A172 (cell line): ENCODE measurements at places on chromosomes 1 and 21. TPM values are rescaled to one million over a fixed set of nuclear protein-coding genes. Genes with fewer than 3 reads are reported as not detected.
A peak's percentile ranks its signal among the peaks of the same experiment; 100 is the strongest.

DNA sequence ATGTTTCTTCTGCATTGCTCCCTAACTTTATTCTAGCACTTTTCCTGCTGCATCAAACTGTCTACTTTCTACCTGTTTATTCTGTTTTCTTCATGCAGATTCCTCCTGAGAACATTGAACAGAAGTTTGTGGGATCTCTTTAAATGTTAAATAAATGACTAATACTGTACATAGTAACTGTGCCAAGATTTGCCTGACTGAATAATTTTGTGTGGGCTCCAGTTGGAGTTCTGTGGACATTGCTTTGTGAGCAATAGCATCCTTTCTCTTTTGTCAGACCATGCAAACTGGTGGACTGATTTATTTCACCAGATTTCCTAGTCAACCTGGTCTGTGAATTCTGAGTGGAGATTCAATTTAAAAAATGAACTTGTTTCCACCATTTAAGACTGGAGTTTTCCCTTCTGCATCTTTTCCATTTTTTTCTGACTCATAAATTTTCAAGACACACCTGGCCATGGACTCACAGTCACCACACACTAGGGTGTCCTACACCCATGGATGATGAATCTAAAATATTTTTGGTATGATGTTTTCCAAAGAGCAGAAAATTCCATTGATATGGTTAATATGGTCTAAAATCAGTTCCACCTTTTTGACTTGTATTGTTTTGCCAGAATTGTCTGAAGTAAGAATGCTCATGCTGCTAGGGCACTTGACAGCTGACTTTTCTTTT, 140.7 kb upstream of the SPAG17 start:
- DNase-seq = no peak

CKS1B gene
- total RNA-seq = 312 and 369 TPM in 2 replicates

GRCh38 chr1:184634296-184634695, 120.4 kb downstream of the EDEM3 start:
- DNase-seq = no peak

- no peak for DNase-seq
These were observed 13.0 kb upstream of the GPR137B start for GRCh38 chr1:236129306-236129705.

GRCh38 chr1:167083871-167084270, 6.3 kb downstream of the GPA33 start:
- DNase-seq = no peak

OLFML3 gene
- total RNA-seq = 26.8 and 31.2 TPM in 2 replicates

DNA sequence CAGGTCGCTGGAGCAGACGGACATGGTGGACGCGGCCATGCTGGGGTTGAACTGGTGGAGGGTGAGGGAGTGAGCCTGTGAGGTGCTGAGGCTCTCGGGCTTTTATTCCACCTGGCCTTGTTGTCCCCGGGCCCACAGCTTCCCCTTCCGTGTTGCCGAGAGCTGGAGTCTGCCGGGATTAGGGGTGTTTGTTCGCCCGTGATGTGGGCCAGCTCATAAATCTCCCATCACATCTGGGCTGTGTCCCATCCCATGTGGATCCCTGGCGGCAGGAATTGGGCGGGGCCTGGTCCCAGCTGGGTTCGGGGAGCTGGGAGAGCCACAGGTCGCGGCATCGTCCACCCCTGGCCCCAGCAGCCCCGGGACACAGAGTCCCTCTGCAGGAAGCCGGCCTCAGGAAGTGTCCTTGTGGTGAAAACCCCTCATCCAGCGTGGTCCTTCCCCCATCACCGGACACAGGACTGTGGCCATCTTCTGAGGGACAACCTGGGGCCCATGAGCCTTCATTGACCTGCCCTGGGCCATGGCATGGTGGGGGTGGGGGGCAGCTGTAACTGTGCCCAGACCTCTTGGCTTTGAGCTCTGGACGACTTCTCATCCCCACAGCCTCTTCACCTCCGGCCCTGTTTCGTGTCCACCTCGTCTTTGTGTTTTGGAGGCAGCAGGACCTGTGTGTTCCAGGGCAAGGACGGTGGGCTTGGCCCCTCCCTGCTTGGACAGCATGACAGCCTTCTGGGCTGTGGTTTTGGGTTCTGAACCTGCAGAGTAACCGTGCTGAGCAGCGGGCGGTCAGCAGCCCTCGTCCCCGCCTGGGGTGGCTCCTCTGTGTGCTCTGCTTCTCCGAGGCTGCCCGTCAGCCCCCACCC, at the start of gene KRTAP10-6:
TSS of gene KRTAP10-6 (minus strand) at position 60 of the 866 bp plus-strand sequence. CDS start at position 39, 21 bp downstream.
- no peak for DNase-seq

GRCh38 chr1:211531194-211532087, 39.5 kb upstream of the RD3 start:
- DNase-seq = no peak

DNA sequence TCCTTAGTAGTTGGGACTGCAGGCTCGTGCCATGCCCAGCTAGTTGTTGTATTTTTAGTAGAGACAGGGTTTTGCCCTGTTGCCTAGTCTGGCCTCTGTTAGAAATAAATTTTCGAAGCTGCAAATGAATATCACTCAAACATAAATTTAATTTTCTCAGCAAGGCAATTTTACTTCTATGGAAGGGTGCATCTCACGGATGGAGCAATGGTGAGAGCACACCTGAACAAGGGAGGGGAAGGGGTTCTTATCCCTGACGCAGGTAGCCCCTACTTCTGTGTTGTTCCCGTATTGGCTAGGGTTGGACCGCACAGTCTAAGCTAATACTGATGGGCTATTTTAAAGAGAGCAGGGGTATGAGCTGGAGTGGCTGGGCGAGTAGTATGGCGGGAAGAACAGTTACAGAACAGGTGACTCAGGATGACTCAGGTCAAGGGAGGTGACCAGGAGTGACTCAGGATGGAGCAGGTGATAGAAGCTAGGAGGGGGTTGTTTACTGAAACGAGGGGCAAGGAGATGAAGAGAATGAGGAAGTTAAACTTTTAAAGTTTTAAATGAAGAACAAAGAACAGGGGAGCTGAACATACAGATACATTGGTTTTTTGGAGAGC, 7.5 kb downstream of the MDM4 start:
- peak; percentile 38 for DNase-seq

- DNase-seq = peak; percentile 46
These were observed 853 bp downstream of the USP16 start for GRCh38 chr21:29025328-29025713.

DNA sequence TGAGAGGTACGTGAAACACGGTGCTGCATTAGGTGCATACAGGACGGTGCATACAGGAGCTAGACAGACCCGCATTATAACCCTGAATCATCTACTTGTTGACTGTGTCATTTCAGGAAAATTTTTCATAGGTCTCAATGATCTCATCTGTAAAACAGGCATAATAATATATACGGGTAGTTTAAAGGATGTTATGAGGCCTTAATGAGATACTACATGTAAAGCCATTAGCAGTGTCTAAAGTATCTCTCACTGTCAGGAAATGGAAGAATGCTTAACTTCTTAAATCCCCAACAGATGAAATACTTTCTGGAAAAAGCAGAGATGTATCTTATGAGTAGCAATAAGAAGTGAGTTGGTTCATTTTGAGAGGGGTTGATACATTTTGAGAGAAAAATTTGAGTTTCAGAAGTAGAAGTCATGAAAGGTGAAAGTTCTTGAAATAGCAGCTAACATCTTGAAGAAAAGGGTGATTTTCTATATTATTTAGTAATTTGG, 669.6 kb downstream of the PTPRC start:
- no peak for DNase-seq

GRCh38 chr1:92940541-92940940, 20.7 kb downstream of the DIPK1A start:
- DNase-seq = no peak

EPS8L3 gene
- total RNA-seq = not detected in 2 replicates

DNA sequence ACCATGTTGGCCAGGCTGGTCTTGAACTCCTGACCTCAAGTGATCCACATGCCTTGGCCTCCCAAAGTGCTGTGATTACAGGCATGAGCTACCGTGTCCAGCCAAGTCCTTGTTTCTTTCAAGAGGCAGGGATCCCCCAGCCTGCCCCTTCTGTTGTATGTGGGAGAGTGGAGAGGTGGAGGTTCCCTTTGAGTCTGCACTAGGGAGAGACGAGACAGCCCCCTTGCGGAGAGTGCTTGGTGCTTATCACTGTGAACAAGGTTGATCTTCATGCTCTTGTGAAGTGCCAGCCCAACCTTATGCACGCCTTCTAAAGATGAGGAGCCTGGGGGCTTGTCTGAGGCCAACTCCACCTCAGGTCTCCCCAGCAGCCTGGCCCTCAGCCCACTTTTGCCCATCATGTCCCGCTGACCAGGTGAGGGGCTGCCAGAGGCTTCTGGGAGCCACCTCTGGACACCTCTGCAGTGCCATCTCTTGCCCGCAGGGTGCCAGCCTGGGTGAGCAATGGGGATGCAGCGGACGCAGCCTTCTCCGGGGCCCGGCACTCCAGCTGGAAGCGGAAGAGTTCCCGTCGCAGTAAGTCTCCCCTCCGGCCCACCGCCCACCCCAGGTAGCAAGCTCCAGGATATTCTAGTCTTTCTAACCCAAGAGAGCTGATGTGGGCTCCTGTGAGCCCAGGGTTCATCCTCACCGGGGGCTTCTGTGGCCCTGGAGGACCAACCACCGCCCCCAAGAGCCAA, 62.3 kb downstream of the ARHGEF10L start:
- no peak for DNase-seq

OVAAL gene
- total RNA-seq = not detected in 2 replicates

RNF186 gene
- total RNA-seq = not detected in 2 replicates

- peak; percentile 6 for DNase-seq
These were observed 98.5 kb upstream of the CTTNBP2NL start for GRCh38 chr1:112297536-112297935.

GRCh38 chr1:163672976-163673758, 351.4 kb downstream of the NUF2 start:
- no peak for DNase-seq

OR2L13 gene
- not detected in 2 replicates for total RNA-seq

- DNase-seq = no peak
These were observed 120.9 kb upstream of the MAGI3 start for GRCh38 chr1:113269168-113269963.

SPRR2E gene
- total RNA-seq = not detected in 2 replicates

SMCP gene
- not detected in 2 replicates for total RNA-seq

SOAT1 gene
- total RNA-seq = 49.3 and 78.0 TPM in 2 replicates

DNA sequence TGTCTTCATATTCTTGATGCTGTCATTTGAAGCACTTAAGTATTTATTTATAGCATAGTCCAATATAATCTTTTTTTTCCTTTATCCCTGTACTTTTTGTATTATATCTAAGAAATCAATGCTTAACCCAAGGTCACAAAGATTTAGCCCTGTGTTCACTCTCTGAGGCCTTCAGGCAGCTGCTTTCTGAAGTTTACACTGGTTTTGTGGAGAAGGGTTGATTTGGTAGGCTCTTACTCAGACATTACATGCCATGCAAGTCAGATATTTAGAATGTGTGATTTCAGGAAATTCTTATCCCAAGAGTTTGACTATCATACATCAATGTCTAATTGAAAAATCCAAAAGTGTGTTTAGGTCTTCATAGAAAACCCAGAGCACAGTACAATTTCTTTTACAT, 56.3 kb downstream of the PALMD start:
- DNase-seq = no peak

DNA sequence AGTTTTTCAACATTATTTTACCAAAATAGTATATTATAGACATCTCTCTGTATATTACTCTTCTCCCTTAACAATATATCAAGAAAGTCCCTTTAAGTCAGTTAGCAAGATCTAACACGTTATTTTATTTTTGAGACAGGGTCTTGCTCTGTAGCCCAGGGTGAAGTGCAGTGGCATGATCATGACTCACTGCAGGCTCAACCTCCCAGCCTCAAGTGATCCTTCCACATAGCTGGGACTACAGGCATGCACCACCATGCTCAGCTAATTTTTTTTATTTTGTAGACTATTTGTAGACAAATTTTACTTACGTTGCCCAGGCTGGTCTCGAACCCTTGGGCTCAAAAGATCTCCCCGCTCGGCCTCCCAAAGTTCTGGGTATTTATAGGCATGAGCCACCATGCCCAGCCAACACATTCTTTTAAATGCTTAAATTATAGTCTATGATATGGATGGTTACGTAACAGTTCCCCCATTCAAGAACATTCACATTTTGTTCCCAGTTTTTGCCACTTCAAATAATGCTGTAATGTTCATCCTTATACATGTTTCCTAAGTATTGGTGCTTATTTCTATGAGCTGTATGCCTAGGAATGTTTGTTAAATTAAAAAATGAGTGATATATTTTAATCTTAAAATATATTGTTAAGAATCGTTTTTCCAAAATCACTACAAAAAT, 70.4 kb downstream of the TUT4 start:
- no peak for DNase-seq

GRCh38 chr1:175717610-175718540, 25.5 kb downstream of the TNR start:
- DNase-seq = no peak

DNA sequence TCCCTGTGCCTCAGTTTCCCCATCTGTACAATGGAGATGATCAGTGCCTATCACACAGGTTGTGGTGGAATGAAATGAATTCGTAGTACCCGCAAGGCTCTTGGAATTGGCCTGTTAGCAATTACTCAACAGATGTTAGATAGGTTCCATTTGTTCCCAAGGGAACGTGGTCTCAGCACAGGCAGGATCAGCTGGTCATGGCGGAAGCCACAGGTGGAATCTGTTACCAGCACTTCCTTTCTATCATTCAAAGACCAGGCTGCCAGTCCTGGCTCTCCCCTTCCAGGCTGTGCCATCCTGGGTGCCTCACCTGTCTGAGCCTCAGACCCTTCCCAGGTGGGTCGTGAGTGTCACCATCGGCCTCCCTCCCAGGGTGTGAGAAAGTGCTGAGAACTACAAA, 61.5 kb downstream of the FBXO2 start:
- no peak for DNase-seq

DNA sequence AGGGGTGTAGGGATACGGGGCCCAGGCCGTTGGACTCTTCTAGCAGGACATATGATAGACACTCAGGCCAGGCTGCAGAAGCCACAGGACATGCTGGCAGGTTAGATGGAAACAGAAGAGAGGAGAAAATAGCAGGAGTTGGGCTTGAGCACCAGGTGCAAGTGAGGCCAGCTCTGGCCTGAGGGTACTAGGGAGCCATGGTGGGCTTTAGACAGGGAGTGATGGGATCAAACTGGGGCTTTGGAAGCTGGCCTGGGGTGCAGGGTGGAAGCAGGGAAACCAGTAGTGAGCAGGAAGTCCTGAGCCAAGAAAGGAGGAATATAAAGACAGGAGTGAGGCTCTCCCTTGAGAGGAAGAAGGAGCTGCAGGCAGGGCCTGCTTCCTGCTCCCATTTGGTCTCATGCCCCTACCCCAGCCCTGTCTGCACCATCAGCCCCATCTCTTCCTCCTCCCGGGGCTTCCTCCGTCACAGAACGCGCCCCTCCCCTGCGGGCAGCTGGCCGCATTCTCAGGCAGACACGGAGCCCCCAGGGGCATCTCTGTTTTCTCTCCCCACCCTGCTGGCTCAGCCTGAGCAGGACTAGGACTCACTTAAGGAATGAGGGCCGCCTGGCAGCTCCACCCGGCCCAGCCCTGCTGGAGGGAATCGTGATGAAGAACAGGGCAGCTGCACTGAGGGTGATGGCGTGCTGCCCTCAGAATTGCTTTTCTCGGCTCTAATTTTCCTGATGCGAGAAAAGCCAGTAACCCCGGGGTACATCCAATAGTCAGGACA, 165.5 kb upstream of the TMEM51 start:
- no peak for DNase-seq

DNA sequence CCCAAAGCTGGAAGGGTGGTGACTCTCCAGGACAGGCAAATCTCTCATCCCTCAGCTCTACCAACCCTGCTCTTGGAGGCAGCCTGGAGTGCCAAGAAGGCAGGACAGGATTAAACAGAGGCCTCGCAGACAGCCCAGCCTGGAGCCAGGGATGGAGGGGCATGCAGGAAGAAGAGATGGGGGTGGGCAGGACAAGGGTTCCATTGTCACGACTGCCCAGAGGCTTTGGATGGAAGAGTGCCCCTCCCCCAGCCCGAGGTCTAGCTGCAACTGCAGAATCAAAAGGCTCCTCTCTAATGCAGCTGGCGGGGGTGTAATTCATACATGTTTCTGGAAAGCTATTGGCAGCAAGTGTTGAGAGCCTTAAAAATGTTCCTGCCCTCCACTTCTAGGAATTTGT, 8.8 kb downstream of the RAB7B start:
- DNase-seq = no peak
